Central memory CD8-positive, alpha-beta T cell (primary cell): ENCODE measurements at places on chromosomes 11 and 22.
A peak's percentile ranks its signal among the peaks of the same experiment; 100 is the strongest.

- DNase-seq: no peak
These were observed 7.8 kb downstream of the PRG3 start for GRCh38 chr11:57373146-57373545.

GRCh38 chr11:45852018-45852711, 4.9 kb downstream of the CRY2 start:
- no peak for DNase-seq

- no peak for DNase-seq
These were observed 56.1 kb upstream of the FADD start for GRCh38 chr11:70146895-70147520.

DNA sequence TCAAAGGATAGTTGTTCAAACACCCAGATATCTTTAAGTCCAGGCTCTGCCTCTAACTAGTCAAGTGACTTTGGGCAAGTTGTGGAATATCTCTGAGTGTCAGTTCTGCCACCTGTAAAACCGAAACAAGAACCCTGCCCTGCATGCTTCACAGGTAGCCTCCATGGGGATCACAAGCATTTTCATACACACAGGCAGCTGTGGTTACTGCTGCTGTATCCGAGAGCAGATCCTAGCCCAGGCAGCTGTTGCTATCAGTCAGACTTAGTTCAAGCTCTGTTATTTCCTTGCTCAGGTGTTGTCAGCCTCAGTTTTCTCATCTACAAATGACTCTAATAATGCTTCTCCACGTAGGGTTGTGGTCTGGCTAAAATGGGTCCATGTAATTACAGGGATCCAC, 6.5 kb upstream of the RASD2 start:
- no peak for DNase-seq

GRCh38 chr11:131027491-131027890, 111.2 kb upstream of the SNX19 start:
- DNase-seq: no peak

GRCh38 chr11:130787973-130788570, 128.2 kb downstream of the SNX19 start:
- DNase-seq: no peak

DNA sequence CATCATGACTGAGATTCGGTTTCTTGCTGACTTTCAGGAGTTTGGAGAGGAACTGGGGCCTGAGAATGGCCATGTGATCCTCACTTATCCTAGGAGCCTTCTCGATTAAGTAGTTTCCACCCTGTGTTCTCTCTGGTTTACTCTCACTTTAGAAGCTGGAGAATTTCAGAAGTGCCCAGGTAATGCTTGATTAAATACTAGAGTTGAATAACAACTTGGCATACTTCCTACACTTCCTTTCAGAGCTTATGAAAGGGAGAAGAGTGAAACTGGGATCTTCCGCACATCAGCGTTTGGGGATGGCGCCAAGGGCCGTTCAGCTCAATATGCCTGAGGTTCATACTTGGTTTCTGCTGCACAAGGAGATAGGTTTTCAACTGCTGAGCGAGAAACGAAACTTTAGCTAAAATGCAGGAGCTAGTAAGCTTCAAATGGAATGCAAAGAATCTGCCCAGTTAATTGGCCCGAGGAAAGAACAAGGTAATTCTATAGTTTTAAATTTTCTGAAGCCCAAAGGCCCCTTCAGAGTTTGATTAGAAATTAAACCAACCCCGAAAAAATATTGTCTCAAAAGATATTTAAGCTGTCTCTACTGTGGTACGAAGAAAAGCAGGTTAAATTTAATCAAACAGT, 823 bp upstream of the MUC15 start:
- no peak for DNase-seq

GRCh38 chr11:250274-250673, 13.5 kb downstream of the PSMD13 start:
- no peak for DNase-seq

DNA sequence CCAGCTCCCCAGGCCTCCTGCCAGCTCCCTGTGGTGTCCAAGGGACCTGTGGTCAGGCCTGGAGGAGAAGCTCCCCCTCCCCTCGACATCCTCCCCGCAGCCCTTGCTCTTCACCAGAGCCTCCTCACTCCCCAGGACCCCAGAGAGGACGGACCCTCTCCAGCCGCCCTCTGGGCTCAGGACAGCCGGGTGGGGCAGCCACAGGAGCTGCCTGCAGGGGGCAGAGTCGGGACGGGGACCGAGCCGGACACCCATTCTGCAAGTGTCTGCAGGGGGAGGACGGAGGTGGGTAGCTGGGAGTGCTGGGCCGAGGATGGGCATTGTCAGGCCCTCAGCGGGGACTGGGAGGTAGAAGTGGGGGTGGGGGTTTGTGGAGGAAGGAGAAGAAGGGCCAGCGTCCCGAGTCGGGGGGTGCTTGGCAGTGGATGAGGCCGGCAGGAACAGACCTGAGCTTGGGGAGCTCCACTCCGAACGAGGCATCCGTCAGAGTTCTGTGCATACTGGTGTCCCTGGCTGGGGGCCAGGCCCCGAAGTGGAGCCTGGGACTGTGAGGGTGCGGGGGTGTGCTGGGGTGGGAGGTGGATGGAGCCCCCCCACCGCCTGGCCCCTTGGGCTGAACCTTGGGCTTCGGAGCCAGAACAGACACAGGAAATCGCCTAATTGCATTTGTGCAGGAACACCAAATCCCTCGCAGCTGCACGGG, 15.2 kb downstream of the PRR33 start:
- no peak for DNase-seq

GRCh38 chr22:49052023-49052538, 775.6 kb downstream of the BRD1 start:
- DNase-seq: peak; percentile 39

DNA sequence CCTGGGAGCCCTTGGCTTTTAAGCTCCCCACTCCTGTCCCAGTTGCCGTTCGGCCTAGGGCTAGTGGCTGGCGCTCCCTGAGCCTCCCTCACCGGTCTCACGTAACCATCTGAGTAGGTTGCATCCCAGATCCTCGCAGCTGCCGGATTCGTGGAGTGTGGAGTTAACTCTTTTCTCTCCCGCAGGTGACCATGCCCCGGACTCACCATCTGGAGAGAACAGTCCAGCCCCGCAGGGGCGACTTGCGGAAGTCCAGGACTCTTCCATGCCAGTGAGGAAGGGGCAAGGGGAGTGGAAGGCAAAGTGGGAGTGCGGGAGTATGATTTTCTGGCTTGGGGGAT, 902 bp downstream of the MUS81 start:
- no peak for DNase-seq

DNA sequence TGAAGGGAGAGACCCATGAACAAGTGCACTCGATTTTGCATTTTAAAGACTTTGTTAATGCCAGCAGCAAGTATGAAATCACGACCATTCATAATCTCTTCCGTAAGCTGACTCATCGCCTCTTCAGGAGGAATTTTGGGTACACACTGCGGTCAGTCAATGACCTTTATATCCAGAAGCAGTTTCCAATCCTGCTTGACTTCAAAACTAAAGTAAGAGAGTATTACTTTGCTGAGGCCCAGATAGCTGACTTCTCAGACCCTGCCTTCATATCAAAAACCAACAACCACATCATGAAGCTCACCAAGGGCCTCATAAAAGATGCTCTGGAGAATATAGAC, 5.9 kb downstream of the SERPIND1 start:
- no peak for DNase-seq

DNA sequence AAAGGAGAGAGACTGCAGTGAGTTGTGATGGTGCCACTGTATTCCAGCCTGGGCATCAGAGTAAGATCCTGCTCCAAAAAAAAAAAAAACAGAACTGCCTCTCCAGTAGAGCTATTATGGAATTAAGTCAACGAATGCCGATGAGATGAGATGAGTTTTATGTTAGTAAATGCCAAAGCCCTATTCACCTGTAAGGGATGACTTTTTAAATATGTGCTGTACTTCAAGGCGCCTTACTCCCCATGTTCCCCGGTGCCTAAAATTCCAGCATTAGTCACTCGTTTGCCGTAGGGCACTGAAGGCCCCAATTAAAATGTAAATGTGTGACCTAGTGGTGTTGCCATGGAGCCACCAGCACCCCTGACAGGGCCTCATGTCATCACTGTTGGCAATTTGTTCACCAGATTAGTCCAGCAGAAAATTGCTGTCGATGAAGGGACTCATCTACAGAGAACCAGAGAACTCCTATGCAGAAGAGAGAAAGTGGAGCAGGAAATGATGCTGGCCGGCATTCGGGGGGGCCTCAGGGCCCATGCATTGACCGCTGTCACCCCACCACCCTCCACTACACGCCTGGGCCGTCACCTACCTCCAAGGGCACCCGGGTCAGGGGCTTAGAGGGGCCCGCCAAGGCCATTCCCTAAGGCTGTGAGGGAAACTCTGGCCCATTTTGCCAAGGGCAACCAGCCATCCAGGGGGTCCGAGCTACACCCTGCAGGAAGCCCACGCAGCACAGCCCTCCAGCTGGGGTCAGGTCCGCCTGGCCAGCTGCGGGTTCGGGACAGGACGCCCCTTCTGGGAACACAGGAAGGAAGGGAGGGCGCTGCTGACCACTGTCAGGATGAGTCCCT, 17.8 kb downstream of the LIF start:
- DNase-seq: no peak

- DNase-seq: no peak
These were observed 303.1 kb upstream of the MPPED2 start for GRCh38 chr11:30889143-30889794.

DNA sequence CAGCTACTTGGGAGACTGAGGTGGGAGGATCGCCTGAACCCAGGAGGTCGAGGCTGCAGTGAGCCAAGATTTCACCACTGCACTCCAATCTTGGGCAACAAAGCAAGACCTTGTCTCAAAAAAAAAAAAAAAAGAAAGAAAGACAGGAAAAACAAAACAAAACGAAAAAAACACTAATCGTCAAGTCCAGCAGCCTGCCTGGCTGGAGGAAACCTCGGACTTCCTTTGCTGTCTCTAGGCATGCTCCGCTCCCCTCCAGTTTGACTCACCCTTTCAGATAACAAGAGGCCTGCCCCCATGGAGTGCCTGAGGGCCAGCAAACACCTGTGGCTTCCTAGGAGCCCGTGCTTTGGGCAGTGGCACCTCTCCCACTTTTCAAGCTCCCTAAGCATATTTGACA, 28.8 kb upstream of the CHKA start:
- DNase-seq: no peak

DNA sequence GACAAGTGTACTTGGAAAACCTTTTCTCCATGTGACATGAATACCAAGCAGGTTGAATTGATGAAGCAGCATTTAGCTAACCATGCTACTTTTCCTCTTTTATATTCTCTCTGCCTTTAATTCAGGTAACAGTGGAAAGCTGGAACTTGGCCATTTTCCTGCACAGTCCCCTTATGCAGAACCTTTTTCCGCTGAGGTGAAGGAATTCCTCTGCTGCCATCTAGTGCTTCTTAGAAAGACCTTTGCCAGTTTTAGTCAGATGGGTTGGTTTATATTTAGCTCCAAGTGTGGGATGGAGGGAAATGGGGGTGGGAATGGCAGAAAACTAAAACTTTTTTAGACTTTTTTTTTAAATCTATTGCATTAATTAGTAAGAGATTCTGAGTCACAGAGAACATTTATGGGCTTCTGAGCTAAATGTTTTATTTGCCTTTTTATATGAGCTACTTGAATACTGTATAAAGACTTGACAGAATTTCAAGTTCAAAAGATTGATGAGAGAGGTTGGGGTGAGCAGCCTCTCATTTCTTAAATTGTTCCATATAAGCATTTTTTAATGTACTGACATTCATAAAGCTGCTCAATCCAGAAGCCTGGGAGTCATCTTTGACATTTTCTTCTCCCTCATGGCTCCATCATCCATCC, 153.9 kb upstream of the ZC3H12C start:
- DNase-seq: no peak

GRCh38 chr11:120022617-120023016, 115.3 kb downstream of the TRIM29 start:
- DNase-seq: no peak

- DNase-seq: no peak
These were observed 62.6 kb downstream of the PPP2R1B start for GRCh38 chr11:111703576-111703975.

DNA sequence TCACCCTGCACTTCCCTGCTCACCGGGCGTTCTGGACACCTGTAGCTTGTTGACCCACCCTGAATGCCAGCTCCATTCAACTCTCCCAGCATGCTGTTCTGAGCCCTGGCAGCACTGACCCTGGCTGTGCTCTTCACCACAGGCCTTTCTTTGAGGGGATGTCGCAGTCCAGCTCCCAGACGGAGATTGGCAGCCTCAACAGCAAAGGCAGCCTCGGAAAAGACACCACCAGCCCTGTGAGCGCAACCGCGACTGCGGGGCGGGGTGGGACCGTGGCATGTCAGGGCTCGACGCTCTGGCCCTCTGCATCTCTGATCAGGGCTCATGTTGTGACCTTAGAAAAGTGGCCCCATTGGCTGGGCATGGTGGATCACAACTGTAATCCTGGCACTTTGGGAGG, 47.4 kb upstream of the RAB1B start:
- DNase-seq: no peak

DNA sequence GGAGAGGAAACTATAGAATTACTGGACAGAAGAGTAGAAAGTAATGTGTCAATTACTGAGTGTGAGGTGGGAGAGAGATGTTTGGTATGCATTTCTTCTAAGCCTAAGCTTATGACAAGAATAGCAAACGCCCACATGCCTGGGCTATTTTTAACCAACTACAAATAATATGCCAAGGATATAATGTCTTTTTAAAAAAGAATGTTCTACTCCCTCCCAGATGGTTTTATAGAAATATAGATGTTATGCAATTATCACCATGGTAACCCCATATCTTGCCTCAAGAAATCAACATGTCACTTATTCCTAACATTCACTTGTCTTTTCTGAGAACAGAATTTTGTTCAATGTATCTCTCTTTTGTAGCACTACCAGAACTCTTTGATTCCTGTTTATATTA, 996.7 kb upstream of the CHORDC1 start:
- DNase-seq: no peak

GRCh38 chr11:130381317-130381716, 47.1 kb downstream of the ADAMTS8 start:
- DNase-seq: no peak

GRCh38 chr11:57157624-57158023, 24.1 kb upstream of the LRRC55 start:
- DNase-seq: no peak

GRCh38 chr22:21710156-21710555, 25.4 kb downstream of the YPEL1 start:
- no peak for DNase-seq

DNA sequence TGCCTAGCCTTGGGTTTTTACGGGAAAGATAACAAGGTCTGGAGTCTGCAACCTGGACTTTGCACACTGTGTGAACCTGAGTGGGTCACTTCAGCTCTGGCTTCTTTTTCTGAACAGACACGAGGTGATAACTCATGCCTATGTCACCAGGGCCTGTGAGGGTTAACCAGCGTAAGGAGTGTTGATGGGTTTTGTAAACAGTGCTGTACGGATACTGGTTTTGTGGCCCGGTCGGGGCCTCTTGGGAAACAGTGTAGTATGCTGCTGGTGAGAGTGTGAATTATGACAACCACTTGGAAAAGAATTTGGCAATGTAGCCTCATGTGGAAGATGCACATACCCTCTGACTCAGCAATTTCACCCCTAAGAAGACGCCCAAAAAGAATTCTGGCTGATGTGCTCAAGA, 266.8 kb downstream of the MN1 start:
- no peak for DNase-seq
